ENCODE measurements at places on chromosomes 7 and 10.

- DNase-seq = no peak
These were observed 4.0 kb upstream of the PKD1L1 start for GRCh38 chr7:47952224-47952623.

- no peak for DNase-seq
These were observed 70.3 kb downstream of the UNCX start for GRCh38 chr7:1302936-1303335.

DNA sequence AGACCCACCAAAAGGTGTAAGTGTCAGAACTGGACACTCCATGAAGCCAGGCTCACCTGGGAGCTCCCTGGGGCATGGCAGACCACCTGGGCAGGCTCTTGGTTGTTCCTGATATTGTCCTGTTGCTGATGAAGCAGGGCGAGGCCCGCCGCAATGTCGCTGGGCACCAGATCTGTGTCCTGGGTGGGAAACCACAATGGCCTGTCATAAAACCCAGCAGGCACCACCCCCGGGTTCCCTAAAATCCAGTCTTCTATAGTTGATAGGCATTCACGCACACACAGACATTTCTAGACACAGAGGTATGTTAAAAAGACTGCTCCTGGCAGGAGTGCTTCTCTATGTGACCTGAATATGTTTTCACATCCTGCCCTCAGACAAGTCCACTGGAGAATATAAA lies 15.0 kb downstream of the DAGLB start:
- DNase-seq = no peak

- no peak for DNase-seq
These were observed 23.9 kb downstream of the STEAP1 start for GRCh38 chr7:90178166-90178565.

- DNase-seq = no peak
These were observed 86.1 kb upstream of the PCBD1 start for GRCh38 chr10:70974351-70974901.
